ENCODE measurements at places on chromosomes 6 and 20.

DNA sequence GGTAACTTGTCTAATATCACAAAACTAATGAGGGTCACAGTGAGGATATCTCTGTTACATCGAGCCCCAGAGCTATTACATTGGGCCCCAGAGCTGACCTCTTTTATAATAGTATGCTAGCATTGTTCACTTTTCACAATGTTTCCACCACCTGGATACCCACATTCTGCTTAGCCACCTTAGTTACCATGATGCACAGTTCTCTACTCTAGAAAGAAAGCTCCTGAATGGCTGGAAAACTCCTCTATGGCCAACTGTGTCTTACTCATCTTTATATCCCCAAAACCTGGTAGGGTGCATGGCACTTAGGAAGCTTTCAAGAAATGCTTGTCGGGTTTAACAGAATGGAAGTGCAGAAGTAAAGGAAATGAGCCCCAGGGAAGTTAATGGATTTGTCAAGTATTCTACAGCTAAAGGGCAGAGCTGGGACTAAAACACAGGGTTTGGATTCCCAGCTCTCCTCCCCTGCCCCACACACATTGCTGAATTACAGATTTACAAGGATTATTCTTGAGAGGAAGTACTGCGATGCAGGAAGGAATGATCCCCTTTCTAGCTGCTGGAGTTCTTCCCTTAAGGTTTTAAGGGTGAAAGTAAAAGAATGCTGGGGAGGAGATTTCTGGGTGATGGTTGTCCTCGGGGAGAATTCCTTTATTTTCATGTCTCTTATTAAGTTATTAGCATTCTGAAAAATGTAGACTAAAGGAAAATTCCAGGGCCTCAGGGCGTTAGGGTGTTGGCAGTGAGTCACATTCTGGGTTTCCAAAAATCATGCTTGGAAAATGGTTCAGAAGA, 16.1 kb upstream of the HINT3 start:
- no peak for DNase-seq

DNA sequence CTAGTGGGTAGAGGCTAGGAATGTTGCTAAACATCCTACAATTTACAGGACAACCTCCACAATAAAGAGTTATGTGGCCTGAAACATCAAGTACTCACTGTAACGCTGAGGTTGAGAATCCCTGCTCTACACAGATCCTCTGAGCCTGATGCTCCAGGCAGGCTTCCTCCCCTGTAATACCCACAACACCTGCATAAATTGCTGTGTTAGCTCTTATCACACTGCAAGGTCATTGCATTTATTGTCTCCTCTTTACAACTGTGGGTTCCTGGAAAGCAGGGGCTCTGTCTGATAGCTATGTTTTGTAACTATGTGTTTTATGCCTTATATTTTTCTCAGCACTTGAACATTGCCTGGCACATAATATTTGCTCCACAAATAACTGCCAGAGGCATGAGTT, 11.6 kb downstream of the RPP21 start:
- DNase-seq = no peak

DNA sequence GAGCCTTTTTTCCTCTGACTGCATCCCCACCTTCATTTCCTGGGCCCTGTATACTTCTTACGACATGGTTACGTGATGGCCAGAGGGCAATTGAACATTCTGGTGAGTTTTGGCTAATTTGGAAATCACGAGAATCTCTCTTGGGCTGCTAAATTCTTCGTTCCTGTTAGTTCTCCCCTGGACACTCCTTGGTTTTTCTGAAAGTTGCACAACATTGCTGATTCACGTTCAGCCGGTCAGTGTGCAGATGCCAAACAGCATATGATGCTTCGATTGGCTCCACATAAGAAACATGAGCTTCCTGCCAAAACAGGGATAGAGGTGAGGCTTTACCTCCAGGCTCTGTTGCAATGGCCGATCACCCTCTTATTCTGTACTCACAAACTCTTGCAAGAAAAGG, 119.4 kb upstream of the LY86 start:
- no peak for DNase-seq

DNA sequence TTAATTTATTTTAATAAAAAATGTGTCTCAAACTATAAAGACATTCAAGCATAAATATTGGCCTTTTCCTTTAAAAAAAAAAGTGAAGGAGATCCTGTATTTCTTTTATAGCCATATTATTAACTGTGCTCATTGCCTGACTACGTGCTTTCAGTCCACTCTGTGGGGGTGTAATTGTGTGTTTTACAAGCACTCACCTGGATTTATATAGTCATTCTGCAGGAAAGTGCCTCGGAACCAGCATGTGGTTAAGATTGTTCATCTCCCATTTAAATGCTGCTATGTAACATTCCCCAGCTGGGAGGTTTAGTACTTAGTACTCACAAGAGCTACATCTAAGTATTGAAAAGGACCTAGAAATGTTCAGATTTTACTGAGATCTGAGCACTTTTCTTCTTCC, 47.9 kb upstream of the SLC22A16 start:
- no peak for DNase-seq

- no peak for DNase-seq
Measured at GRCh38 chr6:77548662-77549366, 85.5 kb upstream of the HTR1B start.

GRCh38 chr6:139380168-139380567, 5.7 kb upstream of the CITED2 start:
- no peak for DNase-seq

DNA sequence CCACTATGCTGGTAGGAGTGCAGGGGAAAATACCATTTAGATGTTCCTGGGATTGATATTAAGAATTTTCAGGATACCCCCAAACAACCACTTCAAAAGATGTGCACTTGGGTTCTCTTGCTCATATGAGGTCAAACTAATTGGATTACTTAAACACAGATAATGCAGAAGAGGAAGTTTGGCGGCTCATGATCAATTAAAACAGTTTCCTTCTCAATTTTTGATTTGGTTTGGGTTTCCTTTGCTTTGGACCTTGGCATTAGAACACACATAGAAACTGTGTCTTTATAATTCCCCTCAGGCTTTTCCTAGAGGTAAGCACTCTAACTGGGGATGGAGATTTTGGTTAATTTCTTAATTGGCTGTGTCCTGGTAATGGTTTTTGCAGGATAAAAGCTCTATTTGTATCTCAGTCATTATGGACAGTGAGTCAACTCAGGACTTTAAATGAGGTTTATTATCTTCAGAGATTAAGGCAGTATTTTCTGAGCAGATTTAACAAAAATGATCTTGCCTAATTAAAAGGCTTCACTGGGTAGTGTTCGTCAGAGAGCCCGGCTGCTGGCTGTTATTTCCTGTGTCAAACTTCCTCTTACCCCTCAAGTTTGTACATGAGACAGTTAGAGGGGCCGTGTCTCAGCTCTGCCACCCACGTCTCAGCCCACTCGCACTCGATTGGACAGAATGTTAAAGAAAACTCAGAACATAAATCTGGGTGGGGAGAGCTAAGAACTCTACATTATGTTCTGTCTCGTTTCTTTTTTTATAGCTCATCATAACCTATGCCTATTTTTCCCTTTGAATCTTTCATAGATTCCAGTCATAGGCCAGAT, 50.3 kb upstream of the PREP start:
- no peak for DNase-seq

GRCh38 chr20:11585752-11586352, 331.8 kb upstream of the BTBD3 start:
- no peak for DNase-seq

DNA sequence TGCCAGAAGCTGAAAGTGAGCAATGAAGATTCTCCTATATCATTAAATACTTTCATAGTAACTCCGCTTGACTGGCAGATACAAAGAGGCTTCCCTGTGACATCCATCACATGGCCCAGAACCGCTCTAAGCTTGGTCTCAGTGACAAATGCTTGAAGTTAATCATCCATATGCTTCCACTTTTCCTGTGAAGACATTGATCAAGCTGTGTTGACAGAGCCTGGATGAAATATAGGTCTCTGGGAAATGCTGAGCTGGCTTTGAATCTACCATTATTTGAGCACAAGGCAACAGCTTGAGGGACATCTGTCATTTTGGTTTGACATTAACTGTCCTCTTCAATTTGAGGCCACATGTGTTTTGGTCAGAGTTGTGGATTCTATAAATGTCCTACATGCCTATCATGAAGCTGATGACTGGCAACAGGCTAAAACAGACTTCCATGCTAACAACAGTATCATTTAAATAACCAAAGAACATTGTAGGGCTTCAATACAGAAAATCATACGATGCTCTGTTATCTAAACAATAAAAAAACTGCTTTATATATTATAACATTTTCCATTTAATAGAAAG, 402.2 kb upstream of the IRAK1BP1 start:
- DNase-seq = no peak

DNA sequence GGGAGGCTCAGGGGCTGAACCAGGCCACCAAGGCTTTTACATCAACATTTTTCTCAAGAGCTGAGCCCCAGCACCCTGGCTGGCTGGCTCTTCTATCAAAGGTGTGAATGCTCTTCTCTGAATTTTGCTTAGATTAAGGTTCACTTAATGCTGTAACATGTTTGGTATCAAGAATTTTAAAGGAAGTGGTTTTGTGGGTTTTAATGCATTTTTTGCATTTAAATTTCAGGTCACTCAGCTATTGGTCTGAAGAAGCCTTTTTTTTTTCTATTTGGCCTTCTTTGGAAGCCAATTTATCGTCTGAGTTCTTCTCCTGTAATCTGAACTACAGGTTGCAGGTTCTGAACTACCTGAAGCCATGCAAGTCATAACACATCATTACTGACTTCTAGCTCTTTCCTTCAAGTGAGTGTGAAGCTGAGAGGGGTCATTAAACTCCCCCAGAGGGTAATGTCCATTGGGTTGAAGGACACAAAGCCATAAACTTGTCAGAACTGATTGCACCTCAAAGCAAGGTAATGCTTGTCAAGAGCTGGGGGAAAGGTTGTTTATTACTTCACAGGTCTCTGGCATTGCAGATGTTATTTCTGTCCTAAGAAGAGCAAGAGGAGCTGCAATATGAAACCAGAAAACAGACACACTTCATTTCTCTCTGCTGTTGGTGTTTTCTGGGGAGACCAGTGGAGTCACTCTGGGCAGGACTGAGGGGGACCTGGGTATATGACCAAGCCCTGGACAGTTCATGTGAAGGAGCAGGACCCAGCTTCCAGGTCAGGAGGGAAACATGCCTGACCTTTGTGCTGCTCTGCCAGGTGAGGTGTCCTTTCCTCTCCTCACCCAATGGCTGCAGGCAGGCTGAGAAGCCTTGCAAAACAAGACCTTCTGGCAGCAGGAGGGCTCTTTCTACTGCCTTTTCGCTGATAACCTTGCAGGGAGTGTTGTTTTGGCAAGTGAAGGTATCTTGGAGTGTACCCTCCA, 26.1 kb upstream of the NEDD9 start:
- DNase-seq = no peak

DNA sequence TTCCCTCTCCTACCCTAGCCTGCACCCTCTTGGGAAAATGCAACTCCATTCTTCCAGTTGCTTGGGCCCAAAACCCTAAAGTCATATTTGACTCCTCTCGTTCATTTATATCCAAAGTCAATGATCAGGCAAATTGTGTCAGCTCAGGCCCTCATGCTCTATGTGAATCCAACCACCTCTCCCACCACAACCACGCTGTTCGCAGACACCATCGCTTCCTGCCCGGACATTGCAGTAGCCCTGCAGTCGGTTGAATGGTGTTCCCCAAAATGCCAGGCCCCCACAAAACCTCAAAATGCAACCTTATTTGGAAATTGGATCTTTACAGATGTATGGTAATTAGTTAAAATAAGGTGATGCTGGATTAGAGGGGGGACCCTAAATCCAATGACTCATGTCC, 98.3 kb downstream of the PREX1 start:
- no peak for DNase-seq

DNA sequence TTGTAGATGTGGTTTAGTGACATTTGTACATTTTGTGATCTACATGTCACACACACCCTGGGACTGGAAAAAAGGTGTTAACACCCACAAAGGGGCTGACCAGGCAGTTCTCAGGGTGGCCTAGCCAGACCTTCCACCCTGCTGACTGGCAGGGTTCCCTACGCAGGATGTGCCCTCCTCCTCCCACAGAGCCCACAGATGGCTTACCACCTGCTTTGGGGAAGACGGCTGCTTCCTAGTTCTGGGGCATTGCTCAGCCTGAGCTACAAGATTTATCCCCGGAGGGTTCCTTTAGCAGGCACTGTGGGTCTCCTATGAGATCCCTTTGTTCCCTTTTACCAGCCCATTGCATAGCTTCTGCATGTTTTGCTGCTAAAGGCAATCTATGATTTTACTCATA, 35.1 kb downstream of the SNAP25 start:
- DNase-seq = no peak

DNA sequence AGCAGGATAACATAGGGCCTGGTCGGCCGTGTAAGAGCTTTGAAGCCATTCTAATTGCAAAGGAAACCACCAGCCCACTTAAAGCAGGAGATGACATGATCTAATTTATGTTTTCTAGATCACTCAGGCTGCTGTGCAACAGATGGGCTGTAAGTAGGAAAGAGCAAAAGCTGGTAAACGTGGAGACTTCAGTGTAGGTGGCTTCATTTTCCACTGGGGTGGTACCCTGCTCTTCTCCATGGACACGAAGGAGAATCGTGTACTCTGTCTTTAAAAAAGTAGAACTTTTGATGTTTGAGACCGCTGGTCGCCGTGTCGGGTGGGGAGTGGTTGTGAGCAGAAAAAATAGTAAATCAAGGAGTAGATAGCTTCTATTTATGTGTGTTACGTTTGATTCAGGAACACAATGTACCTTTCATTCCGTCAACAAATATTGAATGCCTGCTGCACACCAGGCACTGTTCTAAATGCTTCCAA, 6.4 kb downstream of the CASS4 start:
- no peak for DNase-seq

DNA sequence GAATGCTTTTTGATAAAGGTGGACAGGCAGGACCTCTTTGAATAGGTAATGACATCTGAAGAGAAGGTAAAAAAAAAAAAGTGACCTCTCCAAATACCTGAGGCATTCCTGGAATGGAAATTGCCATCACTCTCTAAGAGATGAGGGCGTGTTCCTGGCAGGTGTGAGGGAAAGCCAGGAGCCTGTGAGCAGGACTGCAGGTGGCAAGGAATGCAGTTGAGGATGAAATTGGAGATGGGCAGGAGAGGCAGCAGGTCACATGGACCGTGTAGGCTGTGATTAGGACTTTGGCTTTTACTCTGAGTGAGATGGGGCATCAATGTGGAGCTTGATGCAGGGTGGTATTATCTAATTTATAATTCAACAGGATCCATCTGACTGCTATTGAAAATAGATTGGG, 227.4 kb downstream of the LRFN2 start:
- no peak for DNase-seq

DNA sequence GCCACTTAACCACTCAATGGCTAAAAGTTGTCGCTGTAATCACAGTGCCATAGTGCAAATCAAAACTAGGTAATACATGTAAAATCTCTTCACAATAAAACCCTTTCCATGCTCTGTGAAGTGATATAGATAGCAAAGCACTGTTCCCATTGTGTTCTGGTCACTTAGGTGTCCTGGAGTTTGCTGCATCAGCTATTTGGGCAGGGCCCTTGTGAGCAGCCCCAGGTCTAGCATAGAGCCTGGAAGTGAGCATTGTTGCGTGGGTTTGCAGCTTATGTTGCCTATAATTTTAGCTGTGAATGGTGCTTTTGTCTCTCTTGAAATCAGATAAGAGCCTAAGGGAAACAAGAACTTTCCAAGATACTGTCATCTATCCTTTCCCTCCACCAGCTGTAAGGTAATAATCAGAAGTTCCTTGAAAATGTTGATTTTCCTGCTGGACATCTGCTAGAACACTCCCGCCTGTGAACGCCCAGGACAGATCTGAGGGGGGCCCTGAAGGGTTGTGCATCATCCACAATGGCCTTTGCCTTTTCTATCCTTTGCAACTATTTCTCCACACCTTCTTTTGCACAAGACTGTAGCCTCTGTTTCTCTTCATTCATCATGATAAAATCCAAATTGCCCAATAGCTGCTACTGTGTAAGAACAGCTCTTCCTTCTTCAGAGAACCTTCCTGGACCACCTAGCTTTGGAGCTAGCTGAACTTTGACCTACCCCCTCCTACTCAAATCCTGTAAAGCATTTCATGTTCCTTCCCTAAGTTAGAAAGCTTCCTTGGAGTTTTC, 57.0 kb downstream of the TNFAIP3 start:
- DNase-seq = no peak

All from stimulated activated CD4-positive, alpha-beta T cell treated with anti-CD3 and anti-CD28 coated beads, TNF-alpha, amount 100 ng/mL, for 48 hours (primary cell).